ENCODE measurements at places on chromosomes 6 and 20.
A peak's percentile ranks its signal among the peaks of the same experiment; 100 is the strongest.

DNA sequence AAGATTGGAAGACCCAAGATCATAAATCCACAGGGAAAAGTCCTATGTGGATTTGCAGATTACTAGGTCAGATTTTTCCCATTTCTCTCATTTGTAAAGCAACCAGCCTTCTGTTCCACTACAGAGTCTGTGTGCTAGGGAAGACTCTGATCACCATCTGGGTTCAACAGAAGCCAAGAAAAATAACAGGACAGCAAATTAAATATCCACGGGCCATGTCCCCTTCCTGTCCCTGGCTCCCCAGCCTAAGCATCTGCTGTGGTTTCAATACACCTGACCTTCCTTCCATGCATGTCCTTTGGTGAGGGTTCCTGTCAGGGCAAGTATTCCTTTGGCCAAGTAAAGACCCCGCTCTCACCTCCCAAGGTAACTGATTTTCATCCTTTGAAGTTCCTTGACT is 558.8 kb downstream of the KIF16B start:
- DNase-seq: no peak

GRCh38 chr6:3831761-3832530 is 17.2 kb upstream of the FAM50B start:
- no peak for DNase-seq

GRCh38 chr20:35478804-35479472 is 23.5 kb downstream of the CEP250 start:
- peak; percentile 37 for DNase-seq

DNA sequence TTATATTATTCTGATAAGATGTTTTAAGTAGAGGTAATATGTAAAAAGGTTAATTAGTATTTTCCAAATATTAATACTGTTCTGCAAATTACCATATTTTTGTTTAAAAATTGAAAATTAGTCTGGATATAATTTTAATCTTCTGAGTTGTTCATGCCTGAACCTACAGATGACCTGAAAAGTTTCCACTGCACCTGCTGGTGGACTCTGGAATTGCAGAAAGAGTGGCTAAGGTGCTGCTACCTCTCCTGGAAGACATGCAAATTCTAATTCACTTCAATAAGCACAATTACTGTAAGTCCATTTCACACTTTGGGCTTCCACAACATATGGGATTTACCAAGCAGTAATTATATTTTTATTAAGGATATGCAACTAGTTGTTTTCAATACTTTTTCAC is 77.7 kb upstream of the OLIG3 start:
- DNase-seq: peak; percentile 85

DNA sequence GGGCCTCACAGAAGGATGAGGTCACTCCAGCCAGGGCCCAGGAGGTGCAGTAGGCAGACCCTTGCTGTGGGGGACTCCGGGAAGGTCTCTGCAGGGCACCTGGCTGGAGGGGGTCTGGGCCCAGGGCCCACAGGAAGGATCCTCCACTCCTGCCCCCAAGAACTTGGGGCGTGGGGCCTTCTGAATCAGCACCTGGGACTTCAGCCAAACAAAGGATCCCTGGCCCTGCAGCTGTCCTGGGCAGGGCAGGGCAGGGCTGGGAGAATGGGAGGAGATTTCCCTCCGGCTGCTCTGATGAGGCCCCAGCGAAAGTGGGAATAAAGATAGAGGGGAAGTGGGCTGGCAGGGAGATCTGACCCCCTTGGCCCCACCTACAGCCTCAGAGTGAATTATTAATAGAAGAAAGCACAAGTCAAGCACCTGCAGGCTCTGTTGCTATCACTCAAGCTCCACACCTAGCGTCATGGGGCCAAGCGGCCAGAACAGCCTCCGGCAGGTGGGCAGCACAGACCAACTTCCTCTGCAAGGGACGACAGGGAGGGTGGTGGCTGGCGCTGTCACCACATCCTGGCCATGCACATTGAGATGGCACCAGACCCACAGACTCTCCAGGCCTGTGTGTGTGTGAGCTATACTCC is 61.6 kb upstream of the MRPS10 start:
- peak; percentile 26 for DNase-seq

- DNase-seq: no peak
Measured at GRCh38 chr6:27230758-27231111, 16.8 kb upstream of the PRSS16 start.

- no peak for DNase-seq
Measured at GRCh38 chr6:169227116-169227515, 26.5 kb downstream of the THBS2 start.

- no peak for DNase-seq
Measured at GRCh38 chr6:52573295-52573694, 3.6 kb downstream of the TRAM2 start.

DNA sequence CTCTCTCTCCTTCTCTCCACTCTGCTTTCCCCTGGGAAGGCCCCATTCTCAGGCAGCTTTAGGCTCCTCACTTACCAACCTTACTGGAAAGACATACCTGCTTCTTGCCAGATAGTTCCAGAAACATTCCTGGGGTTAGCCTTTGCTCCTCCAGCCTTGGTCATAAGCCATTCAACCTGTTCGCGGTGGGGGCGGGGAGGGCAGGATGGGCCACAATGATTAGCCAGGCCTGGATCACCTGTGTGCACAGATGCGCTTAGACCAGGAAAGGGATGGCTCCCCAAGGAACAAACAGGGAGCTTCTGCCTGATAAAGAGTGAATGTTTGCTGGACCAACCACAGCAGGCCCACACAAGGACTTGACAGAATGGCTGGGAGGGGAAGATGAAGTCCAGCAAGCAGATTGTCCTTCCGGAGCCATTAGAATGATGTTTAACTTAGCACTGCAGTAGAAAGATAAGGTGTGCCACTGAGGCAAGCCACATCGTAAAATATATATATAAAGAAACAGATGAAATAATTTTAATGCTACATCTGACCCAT is 57.7 kb upstream of the CDKAL1 start:
- DNase-seq: no peak

- no peak for DNase-seq
Measured at GRCh38 chr6:168314948-168315347, 4.6 kb downstream of the DACT2 start.

DNA sequence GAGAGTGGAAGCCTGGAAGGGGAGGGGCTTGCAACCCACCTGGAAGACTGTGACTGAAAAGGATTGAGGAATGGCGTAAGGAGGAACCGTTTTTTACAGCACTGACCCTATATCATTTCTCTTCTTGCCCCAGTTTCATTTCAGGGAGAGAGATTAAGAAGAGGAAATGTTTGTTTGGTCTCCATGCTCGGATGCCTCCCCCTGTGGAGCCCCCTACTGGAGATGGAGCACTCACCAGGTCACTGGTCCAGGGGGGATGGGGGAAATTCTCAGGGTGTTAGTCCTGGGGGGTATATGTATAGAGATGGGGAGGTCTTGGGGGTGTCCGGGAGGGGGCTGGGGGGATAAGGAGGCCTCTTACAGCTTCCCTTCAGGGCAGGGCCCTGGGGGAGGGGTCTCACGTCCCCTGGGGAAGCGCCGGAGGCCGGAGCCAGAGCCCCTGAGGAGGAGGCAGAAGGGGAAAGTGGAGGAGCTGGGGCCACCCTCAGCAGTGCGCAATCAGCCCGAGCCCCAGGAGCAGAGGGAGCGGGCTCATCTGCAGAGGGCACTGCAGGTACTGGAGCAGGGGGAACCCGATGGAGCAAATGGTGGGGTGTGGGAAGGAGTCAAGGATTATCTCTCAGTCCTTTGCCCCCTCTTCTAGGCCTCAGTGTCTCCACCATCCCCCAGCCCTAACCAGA is 3.2 kb downstream of the CUTA start:
- no peak for DNase-seq

DNA sequence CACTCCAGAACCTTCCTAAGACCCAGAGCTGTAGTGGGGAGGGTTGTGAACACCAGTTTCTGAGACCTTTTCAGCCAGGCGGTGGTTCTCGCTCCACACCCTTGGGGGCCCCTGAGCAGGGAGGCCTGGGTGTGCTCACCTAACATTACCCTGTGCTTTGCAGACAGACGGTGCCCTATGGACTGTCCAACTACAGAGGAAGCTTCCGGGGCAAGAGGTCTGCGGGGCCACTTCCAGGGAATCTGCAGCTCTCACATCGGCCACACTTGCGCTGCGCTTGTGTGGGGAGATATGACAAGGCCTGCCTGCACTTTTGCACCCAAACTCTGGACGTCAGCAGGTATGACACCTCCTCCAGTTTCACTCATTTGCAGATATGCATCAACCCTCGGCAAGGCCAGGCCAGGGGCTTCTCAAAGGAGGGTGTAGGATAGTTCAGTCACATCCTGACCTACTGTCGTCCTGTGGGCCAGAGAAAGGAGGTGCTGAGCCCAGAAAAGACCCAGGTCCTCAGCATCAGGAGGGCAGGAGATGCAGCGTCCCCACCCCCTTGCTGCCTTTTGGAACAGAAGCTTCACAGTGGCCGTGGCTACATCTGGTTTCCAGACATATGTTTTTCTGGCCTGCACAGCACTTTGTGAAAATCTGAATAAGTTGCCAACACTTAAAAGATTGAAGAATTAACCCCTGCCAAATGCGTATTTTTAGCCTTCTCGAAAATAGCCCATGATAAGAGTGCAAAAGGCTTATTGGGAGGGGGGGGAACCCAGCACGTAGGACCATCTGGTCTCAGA is 20.6 kb downstream of the EDN3 start:
- no peak for DNase-seq

GRCh38 chr6:122718616-122719015 is 60.9 kb upstream of the FABP7 start:
- DNase-seq: no peak

- DNase-seq: no peak
Measured at GRCh38 chr20:49572857-49573256, 4.9 kb upstream of the PTGIS start.

Measured in activated naive CD4-positive, alpha-beta T cell treated with anti-CD3 and anti-CD28 coated beads for 36 hours (primary cell).